ENCODE measurements at places on chromosomes 1 and 21. TPM values are rescaled to one million over a fixed set of nuclear protein-coding genes. Genes with fewer than 3 reads are reported as not detected.
A peak's percentile ranks its signal among the peaks of the same experiment; 100 is the strongest.

- no peak for ATAC-seq
These were observed 6.9 kb downstream of the S1PR1 start for GRCh38 chr1:101243751-101244150.

The CBR1 gene
- 21.8 TPM for total RNA-seq

DNA sequence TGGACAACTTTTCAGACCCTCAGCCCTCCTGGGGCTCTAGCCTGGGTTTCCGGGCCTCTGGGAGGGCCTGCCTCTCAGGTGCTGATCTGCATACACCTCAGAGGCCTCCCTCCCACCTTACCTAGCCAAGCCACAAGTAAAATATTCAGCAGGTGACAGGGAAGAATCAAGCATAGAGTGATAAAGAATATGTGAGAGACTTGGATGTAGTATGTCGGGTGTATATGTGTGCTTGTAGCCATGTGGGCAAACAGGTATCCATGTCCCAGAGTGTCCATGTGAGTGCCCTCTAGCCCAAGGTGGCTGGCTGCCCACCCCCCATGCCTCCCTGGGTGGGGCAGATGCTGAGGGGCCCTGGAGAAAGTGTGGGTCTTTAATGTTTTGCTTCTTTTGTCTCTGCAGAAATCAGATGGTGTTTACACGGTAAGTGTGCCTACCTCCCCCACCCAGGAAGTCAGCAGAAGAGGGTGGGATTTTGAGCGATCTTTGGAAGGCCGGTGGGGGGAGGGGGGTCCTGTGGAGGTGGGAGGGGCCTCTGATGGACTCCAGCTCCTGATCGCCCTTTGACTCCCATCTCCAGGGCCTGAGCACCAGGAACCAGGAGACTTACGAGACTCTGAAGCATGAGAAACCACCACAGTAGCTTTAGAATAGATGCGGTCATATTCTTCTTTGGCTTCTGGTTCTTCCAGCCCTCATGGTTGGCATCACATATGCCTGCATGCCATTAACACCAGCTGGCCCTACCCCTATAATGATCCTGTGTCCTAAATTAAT, 3.4 kb downstream of the FCER1G start:
- no peak for ATAC-seq

DNA sequence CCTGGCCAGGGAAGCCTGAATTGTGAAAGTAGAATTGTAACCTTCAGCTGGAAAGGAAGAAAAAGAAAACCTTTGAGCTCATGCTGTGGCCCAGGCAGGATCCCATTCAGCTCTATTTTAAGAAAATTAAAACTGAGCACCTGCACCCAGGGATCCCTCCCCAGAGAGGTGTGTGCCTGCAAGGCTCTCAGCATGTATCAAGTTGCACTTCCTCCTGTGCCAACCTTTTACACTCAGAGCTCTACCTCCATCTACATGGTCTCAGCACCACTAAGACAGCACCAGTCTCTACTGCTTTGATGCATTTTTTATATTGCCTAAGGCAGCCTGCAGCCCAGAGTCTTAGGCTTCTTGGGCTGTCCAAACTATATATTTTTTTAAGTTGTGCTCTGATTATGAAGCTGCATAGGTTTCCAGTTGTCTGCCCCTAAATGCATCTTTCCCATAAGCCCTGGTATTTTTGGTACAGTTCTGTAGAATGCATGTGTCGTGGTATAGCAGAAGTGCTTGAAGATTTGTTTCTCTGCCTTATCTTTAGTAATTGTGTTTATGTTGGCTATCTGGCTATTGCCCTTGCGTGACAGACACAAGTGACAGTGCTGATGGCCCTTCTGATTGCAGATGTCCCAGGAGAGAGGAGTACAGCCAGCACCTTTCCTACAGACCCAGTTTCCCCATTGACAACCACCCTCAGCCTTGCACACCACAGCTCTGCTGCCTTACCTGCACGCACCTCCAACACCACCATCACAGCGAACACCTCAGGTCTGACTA, 63.1 kb downstream of the PTPRC start:
- no peak for ATAC-seq

DNA sequence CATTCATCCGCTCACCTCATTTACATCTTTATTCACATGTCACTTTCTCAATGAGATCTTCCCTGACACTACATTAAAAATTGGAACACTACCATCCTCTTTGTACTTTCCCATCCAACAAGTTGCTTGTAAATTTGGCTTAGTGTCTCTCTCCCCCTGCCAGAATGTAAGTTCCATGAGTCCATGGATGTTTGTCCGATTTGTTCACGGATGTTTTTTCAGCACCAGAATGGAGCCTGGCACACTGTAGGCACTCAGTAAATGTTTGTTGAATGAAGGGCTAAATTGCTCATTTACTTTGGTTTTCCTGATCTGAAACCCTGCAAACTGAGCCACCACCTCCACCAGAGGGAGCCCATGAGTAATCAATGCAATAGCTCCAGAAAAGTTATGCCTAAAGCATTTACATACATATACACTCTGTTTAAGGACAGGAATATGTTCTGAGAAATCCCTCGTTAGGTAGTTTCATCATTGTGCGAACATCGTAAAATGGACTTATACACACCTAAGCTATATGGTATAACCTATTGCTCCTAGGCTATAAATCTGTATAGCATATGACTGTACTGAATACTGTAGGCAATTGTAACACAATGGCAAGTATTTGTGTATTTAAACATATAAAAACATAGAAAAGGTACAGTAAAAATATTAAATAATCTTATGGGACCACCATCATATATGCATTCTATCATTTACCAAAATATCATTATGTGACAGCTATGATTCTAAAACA, 2.8 kb upstream of the EYA3 start:
- peak; percentile 9 for ATAC-seq

The VWA1 gene
- total RNA-seq, result 6.2 TPM

- peak; percentile 5 for ATAC-seq
These were observed 1.1 kb downstream of the LRRC8C start for GRCh38 chr1:89633800-89634625.

- no peak for ATAC-seq
These were observed 141.6 kb downstream of the MIS18A start for GRCh38 chr21:32137266-32137665.

DNA sequence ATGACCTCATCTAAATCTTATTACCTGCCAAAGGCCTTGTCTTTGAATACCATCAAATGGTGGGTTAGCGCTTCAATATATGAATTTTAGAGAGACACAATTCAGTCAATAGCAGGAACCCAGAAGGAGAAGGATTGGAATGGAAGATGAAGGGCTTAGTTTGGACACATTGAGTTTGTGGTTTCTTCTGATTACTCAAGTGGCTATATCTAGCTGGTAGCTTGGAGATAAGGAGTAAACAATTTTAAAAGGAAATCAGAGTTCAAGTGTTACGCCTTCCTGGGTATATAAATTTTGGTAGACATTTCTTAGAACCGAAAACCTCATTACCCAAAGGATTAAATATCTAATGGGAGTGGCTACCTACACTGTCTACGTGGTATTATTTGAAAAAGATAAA, 80.2 kb downstream of the RGS2 start:
- ATAC-seq, result no peak

The DISC1 gene
- 8.2 TPM for total RNA-seq

The LCK gene
- 323 TPM for total RNA-seq

The DNM3 gene
- total RNA-seq, result 3.0 TPM

The ZNF695 gene
- 0.15 TPM for total RNA-seq

The KLHL21 gene
- 35.3 TPM for total RNA-seq

GRCh38 chr1:207336559-207337467, 15.3 kb downstream of the CD55 start:
- ATAC-seq, result peak; percentile 66

- ATAC-seq, result peak; percentile 8
These were observed 30.2 kb upstream of the RNF187 start for GRCh38 chr1:228457017-228457395.

The EIF3I gene
- total RNA-seq, result 303 TPM

- ATAC-seq, result no peak
These were observed 121.2 kb downstream of the CRYAA start for GRCh38 chr21:43289966-43290365.

- ATAC-seq, result peak; percentile 51
These were observed 30.3 kb downstream of the UBR4 start for GRCh38 chr1:19179597-19180264.

DNA sequence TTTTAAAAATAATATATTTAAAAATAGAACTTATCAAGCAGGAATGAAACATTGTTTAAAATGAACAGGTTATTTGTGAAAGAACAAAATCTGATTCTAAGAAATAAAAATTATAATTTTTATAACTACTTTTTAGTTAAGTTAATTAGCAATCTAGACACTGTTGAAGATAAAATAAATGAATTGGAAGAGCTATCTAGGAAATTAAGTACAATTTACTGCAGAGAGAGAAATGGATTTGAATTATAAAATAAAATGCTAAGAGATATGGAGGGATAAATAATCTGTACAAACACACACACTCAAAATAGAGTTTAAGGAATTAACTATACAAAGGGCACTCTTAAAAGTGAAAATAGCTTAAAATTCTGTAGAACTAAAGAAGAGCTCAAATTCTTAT, 1123.1 kb downstream of the PLA2G4A start:
- no peak for ATAC-seq

- no peak for ATAC-seq
These were observed 391.9 kb downstream of the PTPRU start for GRCh38 chr1:29628190-29628589.

DNA sequence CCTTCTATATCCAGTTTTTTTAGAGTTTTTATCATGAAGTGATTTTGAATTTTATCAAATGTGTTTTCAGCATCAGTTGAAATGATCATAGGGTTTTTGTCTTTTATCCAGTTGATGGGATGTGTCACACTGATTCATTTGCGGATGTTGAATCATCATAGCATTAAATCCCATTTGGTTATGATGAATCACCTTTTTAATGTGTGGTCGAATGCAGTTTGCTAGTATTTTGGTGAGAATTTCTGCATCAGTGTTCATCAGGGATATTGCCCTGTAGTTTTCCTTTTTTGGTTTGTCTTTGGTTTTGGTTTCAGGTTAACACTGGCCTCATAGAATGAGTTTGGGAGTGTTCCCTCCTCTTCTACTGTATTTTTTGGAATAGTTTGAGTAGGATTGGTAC, 80.3 kb downstream of the DIRAS3 start:
- no peak for ATAC-seq

The ZRANB2 gene
- 88.5 TPM for total RNA-seq

The GBP2 gene
- 205 TPM for total RNA-seq

The DCDC2B gene
- 0.37 TPM for total RNA-seq

DNA sequence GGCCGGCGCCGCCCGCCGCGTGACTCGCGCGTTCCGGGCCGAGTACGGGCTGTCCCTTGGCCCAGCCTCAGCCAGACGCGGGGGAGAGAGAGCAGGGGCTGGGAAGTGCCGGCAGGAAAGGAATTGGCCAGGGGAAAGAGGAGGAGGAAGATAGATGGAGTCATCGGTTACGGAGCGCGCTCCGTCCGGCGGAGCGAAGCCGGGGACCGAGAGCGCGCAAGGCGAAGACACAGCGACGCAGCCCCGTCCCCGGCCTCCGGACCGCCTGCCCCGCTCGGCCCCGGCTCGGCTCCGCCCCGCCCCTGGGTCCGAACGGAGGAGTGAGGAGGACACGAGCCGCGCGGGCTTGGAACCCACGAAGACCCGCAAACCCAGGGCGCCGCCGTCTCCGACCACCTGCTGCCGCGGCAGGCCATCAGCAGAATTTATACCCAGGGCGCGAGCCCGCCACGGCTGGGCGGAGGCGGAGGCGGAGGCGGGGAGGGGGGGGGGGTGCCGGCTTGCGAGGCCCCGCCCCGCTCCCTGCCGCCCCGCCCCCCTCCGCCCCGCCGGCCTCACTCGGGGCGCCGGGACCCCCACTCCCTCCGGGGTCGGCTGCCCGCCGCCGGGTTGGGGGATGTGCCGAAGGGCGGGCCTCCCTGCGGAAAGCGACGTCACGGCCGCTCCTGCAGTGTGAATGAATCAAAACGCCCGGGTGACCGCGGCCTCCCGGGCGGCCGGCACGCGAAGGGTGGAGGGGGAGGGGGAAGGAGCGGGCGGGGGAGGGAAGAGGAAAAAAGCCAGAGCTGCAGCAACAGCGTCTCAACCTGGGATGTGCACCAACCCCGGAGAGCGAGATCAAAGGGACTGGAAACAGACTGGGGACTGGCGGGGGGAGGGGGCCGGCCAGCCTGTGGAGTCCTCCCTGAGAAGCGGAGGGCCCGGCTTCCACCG, at the start of gene LHX4:
LHX4 (plus strand) TSS at position 782 of the 933 bp plus-strand sequence. CDS start 266 bp downstream, outside the sequence.
- ATAC-seq, result peak; percentile 48

DNA sequence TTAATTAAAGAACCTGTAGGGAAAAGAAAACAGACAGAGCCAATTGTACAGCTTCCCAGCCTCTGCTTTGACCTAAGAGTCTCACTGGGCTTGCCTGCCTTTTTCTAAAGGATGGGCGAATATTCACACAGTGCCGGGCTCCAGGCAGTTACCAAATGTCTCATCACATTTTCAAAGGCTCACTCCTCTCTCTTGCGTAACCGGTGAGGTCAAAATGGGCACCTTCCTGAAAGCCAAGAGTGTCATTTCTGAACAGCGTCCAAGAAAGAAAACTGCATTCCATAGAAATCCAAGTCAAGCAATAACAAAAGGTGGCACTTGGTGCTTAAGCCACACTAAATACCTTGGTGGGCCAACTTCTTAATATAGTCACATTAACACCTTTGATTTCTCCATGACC, 710 bp upstream of the PALMD start:
- ATAC-seq, result no peak

- no peak for ATAC-seq
These were observed 99.1 kb upstream of the RAVER2 start for GRCh38 chr1:64645735-64646134.

The SGIP1 gene
- total RNA-seq, result not detected

The OR2T11 gene
- total RNA-seq, result not detected

DNA sequence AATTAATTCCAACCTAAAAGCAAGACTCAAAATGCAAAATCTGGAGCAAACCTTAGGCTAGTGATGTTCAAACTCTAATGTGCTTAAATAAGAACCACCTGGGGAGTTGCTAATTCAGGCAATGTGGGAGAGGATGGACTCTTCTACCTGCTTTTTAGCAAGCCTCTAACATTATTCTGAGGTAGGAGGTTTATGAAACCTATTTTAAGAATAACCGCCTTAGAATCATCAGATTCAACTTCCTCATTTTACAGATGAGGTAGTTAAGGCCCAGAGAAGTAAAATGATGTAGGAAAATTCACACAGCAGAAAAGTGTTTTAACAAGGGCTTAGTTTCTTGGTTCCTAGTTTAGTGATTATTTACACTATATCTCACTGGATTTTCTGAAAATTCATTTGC, 8.6 kb upstream of the NTNG1 start:
- ATAC-seq, result no peak

DNA sequence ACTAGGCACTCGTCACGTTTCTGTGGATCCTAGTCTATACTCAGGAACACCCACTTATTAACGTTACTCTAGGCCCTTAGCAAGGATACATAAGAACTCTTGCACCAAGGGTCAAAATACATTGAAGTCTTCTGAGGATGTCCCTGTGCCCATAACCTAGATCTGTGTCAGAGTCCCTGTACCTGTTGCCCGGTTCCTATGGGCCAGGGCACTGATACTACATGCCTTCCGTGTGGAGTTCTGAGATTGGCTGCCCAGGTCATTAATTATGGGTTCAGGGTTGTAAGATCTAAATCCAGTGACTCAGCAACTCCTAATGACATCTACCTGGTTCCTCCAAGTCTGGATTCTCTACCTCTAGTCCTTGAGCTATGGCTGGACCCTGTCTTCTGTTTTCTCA, 69.5 kb downstream of the GPR137B start:
- no peak for ATAC-seq
